ENCODE measurements at places on chromosomes 1 and 21.

- DNase-seq = no peak
These were observed 35.5 kb downstream of the PLA2G4A start for GRCh38 chr1:186864296-186864695.

DNA sequence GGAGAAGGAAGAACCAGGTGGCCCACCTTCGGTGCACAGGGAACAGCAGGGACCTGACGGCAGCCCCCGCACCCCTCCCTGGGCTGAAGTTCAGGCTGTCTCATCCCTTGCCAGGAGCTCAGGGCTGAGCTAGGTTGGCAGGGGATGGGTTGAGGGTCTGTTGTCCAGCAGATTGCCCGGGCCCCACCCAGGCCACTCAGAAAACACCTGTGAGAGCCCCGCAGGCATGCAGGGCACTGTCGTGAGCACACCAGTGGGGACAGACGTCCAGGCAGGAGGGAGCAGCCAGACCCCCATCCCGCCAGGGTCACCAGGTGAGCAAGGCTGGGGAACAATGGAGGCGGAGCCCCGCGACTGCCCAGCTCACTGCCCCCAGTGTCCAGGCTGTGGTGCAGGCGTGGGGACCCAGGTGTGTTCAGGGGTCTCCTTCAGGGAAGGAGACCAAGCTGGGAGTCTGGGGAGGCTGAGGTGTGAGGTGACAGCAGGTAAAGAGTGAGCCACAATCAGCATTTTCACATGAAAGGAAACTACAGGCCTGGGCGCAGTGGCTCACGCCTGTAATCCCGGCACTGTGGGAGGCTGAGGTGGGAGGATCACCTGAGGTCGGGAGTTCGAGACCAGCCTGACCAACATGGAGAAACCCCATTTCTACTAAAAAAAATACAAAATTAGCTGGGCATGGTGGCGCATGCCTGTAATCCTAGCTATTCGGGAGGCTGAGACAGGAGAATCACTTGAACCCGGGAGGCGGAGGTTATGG, 9.4 kb upstream of the SAMD11 start:
- DNase-seq = no peak

DNA sequence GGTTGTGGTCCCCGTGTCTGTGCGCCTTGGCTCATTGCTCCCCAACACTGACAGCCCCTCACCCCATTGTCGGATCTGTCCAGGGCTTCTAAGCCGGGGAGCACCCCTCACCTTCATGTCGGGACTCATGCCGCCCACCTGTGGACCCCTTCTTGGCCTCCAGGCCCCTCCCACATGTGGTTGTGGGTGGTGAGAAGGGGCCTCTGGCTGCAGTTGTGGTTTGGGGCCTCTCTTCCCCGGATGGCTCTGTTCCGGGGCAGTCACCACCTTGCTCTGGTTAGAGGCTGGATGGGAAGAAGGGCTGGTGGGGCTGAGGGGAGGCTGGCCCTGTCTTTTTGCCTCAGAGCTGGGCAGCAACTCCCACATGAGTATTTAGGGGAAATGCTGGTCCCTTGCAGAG, 158.6 kb upstream of the C1orf174 start:
- no peak for DNase-seq

DNA sequence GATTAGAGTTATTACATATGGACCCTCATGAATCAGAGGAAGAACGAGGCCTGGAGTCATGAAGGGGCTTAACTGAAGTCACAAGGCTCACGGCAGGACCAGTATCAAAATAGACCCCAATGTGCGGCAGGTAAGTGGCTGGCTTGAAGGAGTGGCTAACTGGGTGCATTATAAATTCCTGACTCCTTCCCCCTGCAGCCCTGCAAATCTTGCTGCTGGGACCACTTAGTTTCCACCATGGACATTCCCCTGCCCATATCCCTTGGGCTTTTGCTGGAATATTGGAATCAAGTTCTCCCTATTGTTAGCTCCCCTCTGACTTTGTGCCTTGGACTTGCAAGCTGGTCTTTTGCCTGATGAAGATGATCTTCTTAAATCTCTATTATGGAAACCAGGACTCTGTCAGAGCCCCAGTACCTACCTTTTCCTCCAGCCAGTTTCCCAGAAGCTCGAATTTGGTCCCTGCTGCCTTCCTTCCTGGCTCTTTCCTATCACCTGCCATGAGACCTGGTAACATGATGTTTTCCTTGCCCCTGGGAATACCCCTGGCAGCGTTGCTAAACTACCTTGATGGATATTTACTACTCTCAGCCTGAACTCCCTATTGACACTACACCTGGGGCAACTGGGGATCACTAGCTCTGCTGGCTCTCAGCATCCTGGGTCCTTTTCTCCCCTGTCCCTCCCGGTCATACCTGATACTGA, 156.0 kb upstream of the JUN start:
- DNase-seq = no peak

GRCh38 chr1:64940025-64940424, 26.3 kb downstream of the JAK1 start:
- DNase-seq = no peak

DNA sequence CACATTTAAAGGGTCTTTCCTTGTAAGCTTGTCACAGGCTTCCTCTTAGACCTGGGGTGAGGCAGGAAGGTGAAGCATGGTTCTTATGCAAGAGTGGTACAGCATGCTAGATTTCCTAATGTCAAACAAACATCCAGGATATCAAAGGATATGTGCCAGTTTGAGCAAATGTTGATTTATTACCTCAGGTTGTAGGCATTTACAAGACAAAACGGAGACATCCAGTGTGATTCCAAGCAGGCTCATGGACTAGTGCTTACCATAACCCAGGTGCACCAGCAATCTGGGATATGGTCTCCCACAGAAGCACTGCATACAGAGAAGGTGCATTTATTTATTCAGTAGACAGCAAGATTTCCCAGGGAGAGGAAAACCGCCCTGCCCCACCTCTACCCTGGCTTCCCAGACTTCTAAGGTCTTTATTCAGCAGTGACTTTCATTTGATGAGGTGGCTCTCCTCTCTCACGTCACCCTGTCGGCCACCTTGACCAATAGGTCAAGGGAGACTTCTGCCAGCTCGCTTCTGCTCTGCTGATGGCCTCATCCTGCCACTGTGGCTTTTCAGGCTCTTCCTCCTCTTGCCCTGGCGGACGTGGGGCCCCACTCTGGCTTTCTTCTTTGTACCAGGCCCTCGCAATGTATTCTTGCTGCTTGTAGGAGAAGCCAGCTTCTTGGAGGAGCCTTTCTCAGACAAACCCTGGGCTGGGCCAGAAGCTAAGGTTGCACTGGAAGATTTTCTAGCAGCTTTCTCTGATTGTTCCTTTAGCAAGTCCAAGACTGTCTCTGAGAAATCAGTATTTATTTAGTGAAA, 25.6 kb downstream of the HHIPL2 start:
- no peak for DNase-seq

GRCh38 chr1:158124034-158124433, 56.7 kb upstream of the CD1D start:
- no peak for DNase-seq

DNA sequence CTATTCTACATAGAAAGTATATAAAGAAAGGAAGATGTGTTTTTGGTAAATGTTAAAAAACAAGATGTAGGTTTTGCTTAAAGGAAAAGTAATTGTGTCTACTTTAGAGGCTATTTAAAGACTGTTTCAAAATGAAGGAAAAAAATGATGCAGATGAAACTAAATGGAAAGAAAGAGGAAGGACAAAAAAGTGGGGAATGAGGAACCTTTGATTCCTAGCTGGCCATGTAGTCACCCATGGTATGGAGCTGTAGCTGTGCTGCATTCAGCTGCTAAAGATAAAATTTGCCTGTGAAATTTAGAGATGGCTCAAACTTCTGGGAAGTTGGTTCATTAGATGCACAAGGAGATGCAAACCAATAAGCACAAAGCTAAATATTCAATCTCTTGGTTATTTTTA, 86.8 kb upstream of the SERBP1 start:
- DNase-seq = no peak

- DNase-seq = no peak
These were observed 209.5 kb downstream of the RERE start for GRCh38 chr1:8607906-8608305.

- DNase-seq = no peak
These were observed 311.0 kb downstream of the HLX start for GRCh38 chr1:221190249-221190648.

DNA sequence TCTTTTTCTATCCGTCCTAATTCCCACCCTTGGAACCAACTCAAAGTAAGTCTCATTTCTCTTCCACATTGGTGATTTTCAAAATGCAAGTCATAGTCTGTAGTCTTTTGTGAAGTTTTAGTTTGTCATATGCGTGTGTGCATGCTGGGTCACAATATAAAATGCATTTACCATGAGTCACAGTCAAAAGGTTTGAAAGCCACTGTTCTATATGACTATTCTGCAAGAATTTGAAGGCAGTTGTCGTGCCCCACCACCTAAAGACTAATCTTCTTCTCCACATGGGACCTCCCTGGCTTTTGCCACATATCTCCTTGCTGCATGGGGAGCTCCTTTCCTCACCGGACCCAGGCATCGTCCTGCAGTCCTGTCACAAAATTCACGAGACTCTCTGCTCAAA, 1.6 kb downstream of the STPG1 start:
- DNase-seq = no peak

DNA sequence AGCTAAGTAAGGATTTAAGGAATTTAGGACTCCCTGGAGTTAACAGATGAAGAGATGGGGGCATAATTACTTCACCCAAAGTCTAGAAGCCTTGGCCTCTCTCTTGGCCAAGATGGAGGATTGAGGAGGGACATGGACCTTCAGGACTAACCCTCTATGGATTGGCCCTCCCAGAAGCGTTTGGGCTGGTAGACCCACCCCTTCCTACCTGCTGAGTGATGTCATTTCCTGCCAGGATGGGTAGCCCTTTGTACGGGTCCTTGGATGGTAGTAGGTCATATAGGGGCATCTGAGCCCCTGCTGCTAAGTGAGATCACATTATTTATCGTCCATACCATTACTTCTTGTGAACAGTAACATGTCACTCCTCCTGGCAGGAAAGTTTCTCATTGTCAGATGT, 17.7 kb downstream of the LURAP1 start:
- DNase-seq = no peak

DNA sequence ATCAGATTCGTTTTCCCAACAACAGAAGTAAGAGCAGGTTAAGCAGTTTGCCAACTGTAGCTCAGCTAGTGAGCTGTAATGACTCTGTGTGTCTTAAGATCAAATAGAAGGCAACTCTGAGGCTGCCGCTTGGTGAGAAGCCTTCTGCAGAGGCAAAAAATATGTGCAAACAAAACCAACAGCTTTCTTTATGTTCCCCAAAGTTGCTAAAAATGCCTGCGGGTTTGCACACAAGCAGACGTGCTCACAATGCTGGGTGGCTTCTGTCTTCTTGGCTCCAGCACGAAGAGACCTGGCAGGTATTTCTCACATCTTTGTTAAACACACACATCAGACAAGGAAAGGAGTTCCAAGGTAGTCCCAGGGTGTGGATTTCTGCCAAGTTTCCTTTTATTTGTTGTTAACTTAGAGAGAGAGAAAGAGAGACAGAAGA, 158.9 kb upstream of the JUN start:
- peak; percentile 32 for DNase-seq

- no peak for DNase-seq
These were observed 472 bp downstream of the DTL start for GRCh38 chr1:212035835-212036605.

DNA sequence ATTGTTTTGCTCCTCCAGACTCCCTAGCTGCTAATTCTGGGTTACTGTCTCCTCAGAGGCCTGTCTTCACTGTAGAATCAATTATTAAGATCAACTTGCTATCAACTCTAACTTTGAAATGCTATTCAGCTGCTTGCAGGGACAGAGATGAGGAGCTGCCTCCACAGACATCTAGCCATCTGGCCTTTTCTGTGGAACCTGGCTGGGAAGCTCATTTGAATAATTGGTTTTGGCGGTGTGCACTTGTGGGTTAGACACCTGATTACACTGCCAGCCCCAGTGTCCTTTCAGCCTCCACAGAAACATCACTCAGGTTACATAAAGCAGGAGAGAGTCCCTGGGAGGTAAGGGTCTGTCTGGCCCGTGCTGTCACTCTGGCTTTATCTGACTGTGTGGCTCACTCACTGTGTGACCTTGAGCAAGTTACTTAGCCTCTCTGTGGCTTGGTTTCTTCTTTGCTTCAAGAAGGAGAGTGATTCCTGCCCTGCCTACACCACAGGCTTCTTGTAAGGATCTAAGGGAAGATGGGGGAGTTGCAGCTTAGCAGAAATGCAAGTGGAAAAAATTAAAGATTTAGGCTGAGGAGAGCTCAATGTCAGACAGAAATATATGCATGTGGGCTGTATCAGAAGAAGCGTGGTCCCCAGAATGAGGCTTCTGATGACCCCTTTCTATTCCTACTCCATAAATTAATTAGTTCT, 131.6 kb downstream of the BEND5 start:
- no peak for DNase-seq

DNA sequence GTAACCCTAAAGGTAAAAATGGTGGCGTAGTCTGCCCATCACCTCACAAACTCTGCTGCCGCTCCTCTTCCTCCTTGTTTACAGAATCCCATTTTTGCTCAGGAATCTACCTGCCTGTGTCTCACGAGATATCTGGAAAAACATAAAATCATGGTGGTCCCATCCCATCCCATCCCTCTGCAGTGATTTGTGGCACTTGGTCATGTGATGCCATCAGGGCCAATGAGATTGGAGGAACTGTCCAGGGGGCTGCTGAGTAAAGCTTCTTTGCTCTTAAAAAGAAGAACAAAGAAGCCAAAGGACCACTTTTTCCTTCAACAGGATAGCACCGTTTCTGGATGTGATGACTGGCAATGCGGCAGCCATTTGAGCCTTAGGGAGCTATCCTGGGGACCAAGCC, 33.0 kb upstream of the CLDN14 start:
- DNase-seq = no peak

DNA sequence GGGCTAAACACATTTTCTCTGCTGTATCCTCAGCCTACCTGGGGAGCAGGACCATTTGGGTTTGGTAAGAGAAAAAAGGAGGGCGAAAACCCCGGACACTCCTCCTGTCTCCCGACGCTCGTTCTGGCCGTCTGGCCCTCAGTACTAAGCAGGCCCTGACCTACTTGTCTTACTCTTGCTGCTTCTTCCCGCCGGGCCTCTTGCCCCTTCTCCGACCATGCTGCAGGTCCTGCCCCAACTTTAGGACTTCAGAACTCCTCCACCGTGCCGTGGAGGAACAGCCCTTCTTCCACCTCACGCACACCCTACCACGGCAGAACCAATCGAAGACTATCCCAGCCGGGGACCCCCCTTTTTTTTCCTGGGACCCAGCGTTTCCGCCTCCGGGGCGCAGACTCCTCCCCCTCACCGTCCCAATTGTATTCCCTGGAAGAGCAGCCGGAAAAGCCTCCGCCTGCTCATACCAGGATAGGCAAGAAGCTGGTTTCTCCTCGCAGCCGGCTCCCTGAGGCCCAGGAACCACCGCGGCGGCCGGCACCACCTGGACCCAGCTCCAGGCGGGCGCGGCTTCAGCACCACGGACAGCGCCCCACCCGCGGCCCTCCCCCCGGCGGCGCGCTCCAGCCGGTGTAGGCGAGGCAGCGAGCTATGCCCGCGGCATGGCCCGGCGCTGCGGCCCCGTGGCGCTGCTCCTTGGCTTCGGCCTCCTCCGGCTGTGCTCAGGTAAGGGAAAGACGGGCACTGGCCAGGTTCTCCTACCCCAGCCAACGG, at the start of gene CHRNB2:
Gene CHRNB2 (plus strand): TSS at position 393 of the 771 bp plus-strand sequence. CDS start 267 bp downstream, at position 660.
- peak; percentile 83 for DNase-seq

DNA sequence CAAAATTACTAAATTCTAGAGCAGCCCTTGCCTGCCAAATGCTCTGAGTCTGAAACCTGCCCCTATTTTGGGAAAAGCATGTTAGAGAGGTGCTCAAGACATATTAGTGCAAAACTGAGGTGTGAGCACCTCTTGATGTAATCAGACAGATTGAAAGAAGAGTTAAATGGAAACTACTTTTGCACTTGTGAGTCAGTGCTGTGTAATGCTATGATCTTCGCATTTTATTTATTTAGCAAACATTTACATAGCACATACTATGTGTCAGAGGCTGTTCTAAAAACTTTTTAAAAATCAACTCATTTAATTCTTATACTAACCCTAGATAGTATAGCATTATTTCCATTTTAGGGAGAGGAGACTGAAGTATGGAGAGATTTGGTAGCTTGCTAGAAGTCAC, 138.1 kb downstream of the ELAVL4 start:
- DNase-seq = no peak

Measured in CD4-positive, alpha-beta T cell (primary cell).